ENCODE measurements at places on chromosomes 7 and 10.

DNA sequence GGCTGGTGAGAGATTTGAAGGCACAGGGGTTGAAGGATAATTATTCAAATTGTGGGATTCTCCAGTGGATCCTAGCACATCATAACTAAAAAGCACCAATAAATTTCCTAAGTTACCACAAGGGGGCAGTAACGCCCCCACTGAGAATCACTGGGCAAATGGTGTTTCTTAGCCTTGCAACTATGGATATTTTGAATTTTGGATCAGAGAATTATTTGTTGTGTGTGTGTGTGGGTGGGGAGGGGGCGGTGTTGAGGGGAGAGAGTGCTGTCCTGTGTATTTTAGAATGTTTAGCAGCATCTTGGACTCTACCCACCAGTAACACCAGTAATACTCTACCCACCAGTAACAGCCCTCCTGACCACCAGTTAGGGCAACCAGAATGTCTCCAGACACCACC is 63.3 kb upstream of the PRKG1 start:
- peak; percentile 6 for DNase-seq

DNA sequence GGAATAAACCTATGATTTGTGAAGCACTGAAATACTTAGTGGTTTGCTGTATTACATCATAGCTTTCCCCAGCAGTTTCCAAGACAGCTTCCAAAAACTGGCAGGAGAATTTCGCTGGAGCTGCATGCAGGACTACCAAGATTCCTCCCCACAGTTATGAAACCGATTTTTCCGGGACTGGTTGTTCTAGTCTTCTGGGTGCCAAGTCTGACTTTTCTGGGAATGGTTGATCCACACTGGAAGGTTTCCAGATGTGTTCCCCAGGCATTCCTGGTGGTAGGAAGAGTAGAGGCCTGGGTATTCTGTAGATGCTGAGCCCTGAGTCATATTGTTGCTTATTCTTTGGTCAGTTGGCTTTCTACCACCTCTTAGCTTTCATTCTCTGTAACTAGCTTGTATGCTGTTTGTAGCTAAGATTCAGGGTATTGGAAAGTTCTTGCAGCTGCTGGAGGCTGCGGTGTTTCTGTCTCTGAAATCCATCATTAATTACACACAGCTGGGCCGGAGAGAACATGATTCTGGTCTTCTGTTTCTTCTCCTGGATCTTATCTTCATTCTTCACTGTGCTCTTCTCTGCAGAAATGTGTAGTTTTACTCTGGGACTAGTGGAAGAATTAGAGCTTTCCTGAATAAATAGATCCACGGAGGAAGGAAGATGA is 6.3 kb downstream of the ABCC2 start:
- no peak for DNase-seq

GRCh38 chr7:27763983-27764508 is 24.1 kb downstream of the TAX1BP1 start:
- DNase-seq = no peak

DNA sequence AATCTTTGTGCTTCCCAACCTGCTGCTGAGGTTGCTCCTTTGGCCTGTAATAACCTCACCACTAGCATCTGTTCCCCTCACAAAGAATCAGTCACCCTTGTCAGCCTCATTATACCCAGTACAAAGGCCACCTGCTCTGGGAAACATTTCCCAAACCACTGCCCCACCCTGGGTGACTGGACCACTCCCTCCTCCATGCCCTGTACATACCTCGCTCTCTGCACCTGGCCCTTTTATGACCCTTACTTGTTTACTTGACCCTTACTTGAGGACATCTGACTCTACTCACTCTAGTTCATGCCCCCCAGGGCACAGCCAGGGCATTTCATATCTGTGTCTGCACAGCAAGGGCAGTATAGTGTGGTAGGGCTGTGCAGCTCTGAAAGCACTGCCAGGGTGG is 21.4 kb upstream of the AOC1 start:
- DNase-seq = no peak

GRCh38 chr7:98795741-98796493 is 73.9 kb downstream of the TMEM130 start:
- peak; percentile 53 for DNase-seq

DNA sequence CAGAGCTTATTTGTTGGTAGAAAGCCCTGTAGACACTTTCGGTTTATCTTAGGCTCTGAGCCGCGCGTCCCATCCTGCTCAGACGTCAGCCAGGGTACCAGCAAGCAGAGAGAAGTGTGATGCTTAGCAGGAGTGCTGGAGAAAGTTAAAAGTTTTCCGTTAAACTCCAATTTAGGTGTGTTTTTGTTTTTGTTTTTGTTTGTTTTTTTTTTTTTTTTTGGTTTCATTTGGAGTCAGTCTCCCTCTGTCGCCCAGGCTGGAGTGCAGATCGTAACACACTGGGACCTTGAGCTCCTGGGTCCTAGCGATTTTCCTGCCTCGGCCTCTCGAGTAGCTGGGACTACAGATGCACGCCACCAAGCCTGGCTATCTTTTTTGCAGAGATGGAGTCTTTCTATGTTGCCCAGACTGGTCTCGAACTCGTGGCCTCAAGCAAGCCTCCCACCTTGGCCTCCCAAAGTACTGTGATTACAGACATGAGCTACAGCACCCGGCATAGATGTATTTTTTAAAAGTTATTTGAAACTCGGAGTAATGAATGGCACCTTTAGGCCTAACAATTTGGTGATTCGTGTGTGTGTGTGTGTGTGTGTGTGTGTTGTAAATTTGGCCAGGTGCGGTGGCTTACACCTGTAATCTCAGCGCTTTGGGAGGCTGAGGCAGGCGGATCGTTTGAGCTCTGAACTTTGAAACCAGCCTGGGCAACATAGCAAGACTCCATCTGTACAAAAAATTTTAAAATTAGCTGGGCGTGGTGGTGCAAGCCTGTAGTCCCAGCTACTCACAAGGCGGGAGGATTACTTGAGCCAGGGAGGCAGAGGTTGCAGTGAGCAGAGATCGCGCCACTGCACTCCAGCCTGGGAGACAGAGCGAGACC is 1.3 kb upstream of the HIP1 start:
- no peak for DNase-seq

DNA sequence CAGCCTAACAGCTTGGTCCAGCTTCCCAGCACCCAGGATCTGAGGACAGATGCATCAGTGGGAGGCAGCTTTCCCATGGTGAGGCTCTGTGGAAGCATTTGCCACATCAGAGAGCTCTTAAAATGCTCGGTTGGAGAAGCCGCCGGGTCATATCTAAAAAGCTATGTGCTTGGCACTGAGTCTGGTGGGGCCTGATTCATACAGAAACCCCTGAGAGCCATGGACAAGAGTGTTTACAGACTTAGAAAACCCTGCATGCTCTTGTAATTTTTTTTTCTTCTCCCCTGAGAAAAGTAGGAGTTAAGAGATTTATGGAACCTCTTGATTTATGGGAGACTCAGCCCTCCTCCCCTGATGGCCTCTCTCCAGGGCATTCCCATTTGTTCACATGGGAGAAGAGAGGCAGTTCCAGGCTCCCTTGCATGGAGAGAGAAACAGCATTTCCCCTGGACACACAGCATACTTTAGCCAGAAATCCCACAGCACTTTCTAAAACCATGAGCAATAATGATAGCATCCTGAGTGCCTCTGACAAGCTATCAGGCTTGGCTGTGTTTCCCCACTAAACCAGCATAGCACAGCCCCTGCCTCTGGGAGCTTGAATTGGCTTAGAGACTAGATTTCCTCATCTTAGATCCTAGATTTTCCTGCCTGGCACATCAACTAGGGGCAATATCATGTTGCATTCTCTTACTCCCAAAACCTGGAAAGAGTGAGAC is 322.1 kb upstream of the AUTS2 start:
- no peak for DNase-seq

DNA sequence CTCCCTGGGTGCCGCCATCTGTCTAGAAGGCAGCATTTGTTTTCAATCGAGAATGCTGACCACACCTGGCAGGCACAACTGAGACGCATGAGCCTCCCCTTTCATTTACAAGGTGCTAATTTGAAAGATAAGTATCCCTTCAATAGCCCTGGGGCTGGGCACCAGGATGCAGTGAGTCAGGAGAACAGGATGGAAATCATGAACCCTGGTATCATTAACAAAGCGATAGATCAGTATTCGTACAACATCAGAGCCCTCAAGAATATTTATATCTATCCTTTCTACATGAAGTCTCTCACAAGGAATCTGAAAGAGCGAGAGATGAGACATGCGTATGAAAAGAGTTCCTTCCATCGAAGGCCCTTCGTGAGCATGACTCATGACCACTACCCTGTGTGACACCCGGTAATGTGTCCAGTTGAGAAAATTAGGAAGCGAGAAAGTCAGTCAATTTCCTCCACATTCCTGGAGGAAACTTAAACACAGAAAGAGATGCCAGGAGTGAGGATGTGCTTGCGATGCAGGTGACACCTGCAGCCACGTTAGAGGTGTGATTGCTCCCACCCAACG is 123.1 kb upstream of the PITRM1 start:
- DNase-seq = peak; percentile 37

GRCh38 chr10:114386452-114386851 is 17.9 kb downstream of the AFAP1L2 start:
- no peak for DNase-seq

GRCh38 chr7:79290841-79291497 is 162.5 kb downstream of the MAGI2 start:
- DNase-seq = no peak

DNA sequence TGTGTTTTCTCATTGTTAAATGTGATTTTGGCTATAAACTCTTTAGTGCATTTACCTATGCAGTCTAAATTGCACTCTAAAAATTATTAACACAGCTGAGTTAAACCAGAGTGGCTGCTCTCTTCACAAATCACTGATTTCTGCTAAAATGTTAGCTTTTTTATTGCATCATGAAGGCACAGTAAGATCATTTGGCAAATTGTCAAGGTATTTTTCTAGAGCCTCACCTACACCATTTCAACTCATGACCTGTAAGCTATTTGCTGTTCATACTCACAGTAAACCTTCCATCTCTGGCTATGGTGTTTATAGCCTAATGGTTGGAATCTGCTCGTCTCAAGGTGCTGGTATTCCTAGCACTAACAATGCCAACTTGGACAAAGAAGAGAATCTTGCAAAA is 25.7 kb downstream of the NDUFB2 start:
- no peak for DNase-seq

DNA sequence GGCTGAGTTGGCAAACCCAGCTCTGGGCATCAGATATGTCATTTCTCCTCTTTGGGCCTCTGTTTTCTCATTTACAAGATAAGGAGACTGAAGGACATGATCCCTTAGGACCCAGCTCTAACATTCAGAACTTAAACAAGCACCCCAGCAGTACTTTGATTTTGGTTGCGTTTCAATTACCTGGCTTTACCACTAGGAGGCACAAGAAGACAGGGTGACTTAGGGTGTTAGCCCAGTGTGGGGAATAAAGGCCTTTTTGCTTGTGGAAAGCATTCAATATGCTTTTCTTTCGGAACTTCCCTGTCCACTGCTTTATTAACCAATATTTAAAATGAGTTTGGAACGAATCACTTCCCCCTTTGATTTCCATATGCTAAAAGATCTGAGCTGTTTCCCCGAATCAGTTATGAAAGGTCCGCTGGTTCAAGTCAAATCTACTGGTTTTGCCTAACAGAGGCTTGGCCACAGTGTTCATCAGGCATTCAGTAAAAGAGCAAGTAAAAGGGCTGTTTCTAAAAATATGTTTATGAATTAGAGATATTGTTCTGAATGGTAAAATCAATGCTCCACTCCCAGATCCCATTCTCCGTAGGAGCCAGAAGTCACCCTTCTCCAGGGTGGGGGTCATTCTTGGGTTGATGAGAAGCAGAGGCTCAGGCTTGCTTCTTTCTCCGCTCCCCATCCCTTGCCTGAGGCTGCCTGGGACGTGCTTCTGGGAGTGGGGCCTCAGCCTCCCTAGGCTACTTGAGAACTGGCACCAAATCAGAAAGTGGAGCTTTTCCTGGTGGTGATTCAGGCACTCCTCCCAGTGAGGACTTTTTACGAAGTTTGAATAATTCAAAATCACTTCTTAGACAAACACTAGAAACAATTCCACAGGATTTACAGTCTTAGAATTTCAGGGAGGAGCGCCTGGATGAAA is 105.5 kb downstream of the MYOF start:
- DNase-seq = peak; percentile 76

Measured in MV-4-11 (cell line).